ENCODE measurements at places on chromosomes 5 and 9.

DNA sequence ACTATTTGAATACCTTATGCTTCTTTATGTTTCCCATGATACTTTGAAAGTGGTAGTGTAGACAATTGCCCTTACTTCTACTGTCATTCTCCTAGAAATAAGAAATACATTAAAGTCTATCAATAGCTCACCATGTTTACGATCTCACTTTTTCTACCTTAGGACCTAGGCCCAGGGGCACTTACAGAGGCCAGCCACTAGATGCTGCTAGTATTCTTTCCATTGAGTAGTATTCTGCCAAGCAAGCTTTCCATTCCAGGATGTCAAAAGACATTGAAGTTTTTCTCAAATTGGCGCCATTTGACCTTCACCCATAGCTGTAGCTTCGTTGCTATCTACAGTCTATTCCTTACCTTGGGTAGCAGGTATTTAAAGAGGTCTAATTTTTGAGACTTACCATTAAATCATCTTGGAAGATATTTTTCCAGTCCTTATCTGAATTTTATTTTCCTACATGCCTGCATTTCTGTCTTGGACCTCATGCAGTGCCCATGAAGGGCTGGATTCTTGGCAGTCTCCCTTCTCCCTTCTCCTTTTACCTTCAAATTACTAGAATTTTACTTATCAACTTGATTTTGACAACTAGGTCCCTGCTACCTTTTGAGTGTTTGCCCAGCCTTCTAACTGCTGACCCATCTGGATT is 246.0 kb upstream of the NUDT12 start:
- peak; percentile 25 for DNase-seq

DNA sequence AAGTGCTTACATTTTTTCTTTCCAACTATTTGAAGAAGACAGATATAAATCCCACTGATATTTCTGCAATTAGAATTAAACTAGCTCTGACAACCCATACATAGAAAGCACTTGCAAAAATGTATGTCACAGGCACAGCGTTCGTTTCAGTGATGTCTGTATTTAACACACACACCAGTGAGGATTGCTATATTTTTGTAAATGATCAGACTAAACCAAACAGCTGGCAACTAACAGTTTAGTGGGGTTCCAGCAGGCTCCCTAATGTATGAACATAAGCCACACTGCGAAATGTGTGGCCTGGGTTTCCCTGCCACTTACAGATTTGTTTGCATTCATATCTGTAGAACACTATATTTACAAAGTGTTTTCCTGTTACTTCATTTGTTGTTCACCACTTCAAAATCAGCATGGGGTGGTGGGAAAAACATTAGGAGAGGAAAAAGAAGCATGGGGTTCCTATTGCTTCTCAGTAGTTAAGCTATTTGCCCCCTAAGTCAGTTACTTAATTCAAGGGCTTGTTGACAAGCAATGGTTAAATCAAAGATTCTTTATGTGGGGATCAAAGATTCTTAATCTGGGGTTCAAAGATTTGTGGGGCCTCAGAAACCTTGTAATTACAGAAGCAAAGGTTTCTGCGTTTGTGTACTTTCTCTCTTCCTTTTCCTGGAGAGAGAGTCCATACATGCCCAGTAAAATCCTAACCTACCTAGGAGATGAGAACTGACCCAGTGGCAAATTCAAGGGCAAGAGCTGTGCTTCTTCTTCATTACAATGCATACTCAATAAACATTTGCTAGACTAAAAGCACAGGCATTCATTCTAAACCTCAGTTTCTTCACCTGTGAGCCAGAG is 27.1 kb downstream of the ZNF608 start:
- no peak for DNase-seq

DNA sequence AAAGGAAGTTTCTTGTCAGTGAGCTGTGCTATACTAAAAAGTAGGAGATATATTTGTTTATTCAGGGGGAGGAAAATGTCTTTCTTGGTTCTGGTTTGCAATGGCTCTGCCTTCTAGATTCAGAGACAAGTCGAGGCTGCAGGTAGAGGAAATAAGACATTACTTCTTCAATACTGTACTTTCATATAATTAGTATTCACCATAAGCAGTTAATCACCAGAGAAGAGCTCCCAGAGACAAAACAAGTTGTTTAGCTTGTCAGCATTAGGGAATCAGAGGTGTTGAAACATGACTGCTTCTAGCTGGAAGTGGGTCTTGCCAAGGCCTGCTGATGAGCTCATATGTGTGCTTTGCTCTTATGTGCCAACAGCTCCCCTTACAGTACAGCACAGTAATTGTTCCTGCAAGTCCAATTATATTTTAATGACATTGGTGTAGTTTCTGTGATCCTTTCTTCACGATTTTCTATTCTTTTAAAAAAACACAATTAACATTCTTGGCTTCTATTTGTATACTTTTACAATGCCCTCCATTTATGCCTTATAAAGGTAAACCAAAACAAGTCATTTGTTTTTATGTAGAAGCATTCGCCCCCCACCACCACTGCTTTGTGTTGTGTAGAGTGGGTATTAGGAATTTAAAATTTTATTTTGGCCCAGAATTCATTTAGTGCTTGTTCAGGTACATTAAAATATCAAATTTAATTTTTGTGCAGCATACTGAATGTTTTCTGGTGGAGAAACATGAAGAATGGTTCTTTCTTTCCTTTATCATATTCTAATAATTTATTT is 112.2 kb downstream of the RPS23 start:
- DNase-seq, result peak; percentile 73

DNA sequence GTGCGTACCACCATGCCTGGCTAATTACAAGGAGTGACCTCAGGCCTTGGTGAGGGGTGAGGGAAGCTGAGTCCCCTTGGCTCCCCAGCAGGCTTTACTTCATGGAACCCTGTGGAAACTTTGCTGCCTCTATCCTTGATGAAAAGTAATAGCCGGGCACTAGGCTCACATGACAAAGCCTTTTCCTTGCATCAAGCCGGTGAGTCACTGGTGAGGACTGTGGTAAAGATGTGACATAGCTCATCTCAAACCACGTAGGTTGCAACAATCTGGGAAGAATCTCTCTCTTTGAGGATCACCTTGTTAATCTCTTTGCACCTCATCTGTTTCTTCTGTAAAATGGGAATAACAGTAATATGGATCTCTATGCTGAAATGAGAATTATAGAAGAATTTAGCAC is 116.3 kb upstream of the SLC25A48 start:
- DNase-seq, result no peak

DNA sequence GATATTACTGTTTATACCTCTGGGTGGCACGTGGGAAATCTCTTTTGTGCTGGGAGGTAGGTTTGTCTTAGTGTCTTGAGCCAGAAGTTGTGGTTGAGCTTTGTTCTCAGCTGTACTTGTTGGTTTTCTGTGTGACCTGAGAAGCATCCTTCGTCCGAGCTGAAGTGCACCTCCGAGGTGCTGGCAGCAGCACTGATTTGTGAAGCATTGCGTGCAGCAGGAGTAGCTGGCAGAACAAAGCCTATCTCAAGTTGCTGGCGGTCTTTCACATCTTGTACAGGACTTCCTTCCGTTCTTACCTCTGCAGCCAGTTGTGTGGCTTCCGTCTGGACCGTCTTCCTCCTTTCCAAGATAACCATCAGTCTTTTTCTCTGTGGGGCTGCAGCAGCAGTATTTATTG is 4.3 kb downstream of the PRRC2B start:
- no peak for DNase-seq

DNA sequence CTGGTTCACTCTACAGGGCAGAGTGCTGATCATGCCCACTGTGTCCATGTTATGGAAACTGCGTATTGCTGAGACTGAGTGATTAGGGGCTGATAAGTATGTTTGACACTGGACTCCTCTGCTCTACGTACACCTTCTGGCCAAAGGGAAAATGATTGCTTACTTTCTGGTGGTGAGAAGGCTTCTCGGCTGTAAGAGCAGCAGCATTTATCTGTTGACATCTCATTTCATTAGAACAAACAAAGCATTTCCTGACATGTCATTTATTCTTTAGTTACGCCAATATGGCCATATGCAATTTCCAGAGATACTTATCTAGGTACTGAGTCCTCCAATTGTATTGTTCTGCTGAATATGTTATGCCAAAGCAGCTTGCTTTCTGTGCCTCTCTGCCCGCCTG is 5.6 kb downstream of the FAXDC2 start:
- no peak for DNase-seq

- no peak for DNase-seq
Measured at GRCh38 chr5:96235008-96235910, 197.8 kb downstream of the PCSK1 start.

DNA sequence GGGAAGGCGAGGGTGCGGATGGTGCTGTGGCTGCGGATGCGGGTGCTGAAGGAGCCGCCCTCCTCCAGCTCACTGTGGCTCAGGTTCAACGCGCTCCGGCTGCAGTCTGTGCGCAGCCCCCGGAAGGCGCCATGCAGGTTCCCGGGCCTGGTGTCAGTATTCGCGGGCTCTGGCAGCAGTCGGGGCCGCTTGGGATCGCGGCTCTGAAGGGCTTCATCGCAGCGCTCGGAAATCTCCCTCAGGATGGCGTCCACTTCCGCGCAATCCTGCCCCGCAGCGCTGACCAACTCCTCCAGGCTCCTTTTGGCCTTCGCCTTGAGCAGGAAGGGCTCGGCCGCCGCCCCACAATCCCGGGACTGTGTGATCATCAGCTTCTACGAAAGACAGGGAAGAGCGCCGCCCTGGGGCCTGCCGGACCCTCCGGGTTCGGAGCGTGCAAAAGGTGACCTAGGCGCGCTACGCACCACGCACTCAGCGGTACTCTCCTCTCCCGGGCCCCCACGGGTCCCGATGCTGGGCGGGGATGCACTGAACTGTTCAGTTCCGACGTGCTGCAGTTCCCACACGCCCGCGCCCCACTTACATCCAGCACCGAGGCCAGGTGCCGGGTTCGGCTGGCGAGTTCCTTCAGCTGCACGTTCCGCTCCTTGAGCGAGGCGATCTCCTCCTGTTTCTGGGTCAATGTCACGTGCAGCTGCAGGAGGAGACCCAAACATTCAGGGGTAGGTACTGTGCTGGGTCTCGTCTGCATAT is 6.5 kb downstream of the MCIDAS start:
- no peak for DNase-seq

DNA sequence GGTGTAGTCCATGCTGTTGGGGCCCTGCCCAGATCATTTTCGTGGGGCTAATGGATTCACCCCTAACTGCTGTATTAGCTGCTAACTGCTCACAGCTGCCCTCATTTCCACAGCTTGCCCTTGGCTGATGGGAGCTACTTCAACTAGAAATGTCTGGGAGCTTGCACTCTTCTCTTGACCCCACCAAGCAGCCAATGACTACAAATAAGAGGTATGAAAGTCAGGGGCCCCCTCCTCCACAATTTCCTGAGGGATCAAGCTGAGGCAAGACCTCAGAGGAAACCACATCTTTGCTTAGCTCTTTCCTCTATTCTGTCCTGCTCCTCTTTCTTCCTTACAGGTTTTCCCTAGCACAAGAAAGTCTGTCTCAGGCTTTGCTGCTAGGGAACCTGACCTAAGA is 397.5 kb downstream of the MLLT3 start:
- no peak for DNase-seq

- DNase-seq, result no peak
Measured at GRCh38 chr5:140927228-140927573, 1.1 kb downstream of the PCDHAC1 start.

DNA sequence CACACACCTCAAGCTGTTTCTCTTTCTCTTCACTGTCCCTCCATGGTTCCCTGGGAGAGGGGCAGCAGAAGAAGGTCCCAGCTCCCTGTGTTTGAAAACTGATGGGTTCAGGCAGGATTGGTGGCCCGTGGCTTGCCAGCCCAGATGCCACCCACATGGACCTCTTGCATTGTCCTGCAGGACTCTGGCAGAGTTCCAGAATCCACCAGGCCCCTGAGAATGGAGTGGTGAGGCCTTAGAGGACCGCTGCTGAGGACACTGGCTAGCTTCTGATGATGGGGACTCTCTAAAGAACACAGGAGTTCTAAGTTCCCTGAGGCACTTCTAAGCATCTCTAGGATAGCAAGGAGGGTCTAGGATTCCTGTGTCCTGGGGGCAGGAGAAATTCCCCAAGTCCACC is 24.8 kb downstream of the CTSL start:
- no peak for DNase-seq

DNA sequence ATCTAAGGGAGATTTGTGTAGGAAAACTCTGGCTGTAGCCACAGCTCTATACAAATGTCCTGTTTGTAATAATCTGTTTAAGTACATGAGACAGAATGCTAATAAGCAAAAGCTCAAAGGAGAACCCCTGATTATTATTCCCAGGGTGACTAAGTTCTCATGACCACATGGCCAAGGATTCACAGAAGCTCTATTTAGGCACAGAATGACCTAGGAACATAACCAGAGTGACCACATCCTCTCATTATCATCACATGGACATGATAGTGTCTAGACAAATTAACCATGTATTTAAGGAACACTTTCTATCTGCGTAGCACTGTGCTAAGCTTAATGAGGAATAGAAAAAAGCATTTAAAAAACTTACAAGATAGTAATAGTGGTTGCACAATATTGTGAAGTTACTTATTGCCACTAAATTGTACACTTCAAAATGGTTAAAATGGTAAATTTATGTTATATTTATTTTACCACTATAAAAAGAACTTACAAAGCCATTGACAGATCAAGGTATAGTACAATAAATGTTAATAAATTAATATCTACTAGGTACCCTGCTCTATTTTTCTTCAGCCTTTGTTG is 56.3 kb downstream of the STX17 start:
- no peak for DNase-seq

GRCh38 chr9:5578018-5578697 is 50.7 kb upstream of the RIC1 start:
- no peak for DNase-seq

DNA sequence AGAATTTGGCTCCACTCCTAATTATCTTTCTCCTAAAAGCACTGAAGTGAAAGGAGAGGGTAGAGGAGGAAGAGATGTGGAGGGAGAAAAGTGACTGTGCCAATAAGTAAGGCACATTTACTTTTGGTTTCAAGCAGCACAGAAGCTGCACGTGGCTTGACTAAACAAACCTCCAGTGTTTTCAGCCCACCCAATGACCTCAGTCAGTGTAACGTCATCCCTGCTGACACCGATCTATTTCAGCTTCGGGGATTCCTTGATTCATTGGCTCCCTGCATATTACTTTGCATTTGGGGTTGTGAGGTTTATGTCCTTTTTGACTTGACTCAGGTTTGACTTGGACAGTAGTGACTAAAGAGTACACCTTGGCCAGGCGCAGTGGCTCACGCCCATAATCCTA is 35.6 kb upstream of the NIM1K start:
- no peak for DNase-seq

GRCh38 chr5:80865551-80865950 is 94.6 kb upstream of the RASGRF2 start:
- peak; percentile 46 for DNase-seq

- DNase-seq, result no peak
Measured at GRCh38 chr9:111514967-111515366, 10.0 kb upstream of the ZNF483 start.

GRCh38 chr5:177111720-177112394 is 21.7 kb upstream of the NSD1 start:
- no peak for DNase-seq

All from fibroblast of skin of left biceps (primary cell).